Inflammatory macrophage treated with lipopolysaccharide for 4 hours (primary cell): ENCODE measurements at places on chromosomes 13 and 19.
A peak's percentile ranks its signal among the peaks of the same experiment; 100 is the strongest.

DNA sequence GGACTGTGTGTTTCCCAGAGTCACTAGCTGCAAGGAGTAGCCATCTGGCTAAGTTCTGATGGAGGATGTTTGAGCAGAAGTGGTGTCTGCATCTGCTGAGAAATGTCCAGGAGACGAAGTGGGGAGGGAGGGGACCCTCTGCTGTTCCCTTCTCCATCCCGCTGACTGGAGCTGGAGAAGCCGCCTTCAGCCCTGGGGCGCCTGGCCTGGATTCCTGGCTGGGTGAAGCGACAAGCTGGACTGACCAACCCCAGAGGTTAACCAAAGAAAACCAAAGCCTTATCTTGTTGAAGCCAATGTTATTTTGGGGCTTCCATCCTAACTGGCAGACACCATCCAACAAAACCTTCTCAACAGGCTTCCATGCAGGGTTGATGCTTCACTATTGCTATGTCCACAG is 67.6 kb downstream of the SLC7A1 start:
- DNase-seq = no peak

DNA sequence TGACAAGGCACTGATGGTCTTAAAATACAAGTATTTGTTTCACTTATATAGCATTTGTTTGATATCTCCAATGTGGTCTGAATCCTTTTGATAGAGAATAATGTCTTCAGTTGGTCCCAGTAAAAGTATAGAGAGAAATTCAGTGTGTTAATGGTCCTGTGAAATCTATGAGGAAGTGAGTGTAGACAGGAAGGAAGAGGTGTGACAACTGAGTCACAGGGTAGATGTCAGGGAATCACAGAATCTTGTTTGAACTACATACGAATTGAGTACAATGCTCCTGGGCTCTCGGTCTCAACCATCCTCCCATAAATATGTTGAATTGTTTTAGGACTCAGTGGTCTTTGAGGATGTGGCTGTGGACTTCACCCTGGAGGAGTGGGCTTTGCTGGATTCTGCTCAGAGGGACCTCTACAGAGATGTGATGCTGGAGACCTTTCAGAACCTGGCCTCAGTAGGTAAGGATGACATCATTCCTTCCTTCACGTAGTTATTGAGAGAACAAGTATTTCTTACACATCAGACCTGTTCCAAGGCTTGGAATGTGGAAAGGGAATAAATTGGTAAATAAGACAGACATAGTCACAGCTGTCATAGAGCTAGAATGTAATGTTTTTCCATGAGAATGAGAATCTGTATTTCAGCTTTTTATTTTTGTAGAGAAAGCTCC is 9.1 kb downstream of the ZNF555 start:
- DNase-seq = no peak

DNA sequence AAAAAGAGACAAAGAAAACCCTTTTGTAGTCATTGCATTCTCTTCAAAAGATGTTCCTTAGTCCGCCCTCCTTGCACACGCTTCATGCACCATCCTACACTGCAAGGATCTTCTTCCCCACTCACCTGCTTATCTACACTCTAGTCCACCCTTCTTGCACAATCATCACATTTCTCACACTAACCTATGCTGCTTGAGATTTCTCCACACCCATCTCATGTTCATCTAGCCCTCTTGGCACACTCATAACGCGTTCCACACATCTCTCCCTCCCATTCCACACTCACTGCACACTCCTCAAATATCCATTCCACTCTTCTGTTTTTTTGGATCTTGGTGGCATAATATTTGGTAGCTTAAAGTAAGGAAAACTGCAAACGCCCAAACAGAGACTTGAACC is 22.3 kb upstream of the HNRNPUL1 start:
- DNase-seq = no peak

- DNase-seq = no peak
These were observed 682 bp downstream of the PIK3R2 start for GRCh38 chr19:18153556-18154134.

GRCh38 chr19:49506575-49507105 is 5.8 kb upstream of the FCGRT start:
- peak; percentile 78 for DNase-seq

- peak; percentile 99 for DNase-seq
These were observed 5.4 kb upstream of the CDC37 start for GRCh38 chr19:10408511-10409283.

GRCh38 chr13:87234981-87235380 is 436.2 kb upstream of the SLITRK5 start:
- no peak for DNase-seq

DNA sequence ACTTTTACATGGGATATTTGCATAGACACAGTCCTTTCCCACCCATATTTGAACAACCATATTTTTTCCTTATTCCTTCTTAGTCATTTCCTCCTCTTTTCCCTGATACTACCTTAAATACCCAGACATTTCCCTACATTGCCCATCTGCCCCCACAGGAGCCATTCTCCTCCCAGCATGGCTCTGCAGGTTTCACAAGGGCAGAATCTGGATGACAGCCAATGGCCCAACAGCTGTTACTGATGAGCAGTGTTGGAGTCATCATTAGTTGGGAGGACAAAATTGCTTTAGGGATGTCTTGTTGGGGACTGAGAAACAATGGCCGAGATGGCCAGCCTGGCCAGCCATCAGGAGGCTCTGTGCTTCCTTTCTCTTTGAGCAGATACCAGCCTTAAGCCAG is 209.5 kb downstream of the KLF5 start:
- DNase-seq = no peak
